ENCODE measurements at places on chromosomes 11 and 22.

- no peak for DNase-seq
Observed at GRCh38 chr11:113781682-113782081, 2.1 kb downstream of the CLDN25 start.

DNA sequence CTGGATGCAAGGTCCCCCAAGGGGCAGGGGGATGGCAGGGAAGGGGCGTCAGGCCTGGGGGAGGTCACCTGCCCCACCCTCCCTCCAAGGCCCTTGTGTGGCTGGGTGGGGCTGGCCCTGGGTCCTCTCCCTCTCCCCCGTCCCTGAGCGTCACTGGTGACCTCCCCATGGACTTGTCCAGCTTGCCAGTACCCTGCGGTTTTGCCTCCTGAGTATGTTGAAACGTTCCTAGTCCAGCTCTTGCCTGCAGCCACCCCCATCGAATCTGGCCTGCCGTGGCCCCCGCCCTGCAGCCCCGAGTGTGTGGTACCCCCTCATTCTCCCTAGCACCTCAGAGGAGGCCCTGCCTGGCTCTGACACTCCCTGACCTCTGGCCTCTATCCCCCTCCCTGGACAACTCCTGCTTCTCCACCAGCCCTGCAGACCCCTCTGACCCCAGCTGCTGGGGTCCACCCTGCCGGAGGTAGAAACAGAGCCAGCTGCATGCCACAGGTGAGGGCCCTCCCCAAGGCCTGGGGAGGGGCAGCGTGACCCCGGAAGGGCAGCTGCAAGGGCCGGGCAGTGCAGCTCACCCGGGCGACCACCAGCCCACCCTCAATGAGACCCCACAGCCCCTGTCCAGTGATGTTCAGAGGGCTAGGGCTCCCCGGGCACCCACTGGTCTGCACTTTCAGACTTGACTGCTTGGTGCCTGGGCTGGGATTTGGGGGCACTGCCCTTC lies 4.1 kb upstream of the MUC6 start:
- DNase-seq, result no peak

GRCh38 chr11:77668760-77669159 lies 31.2 kb upstream of the CLNS1A start:
- no peak for DNase-seq

- DNase-seq, result no peak
Observed at GRCh38 chr11:44579302-44579761, 13.9 kb downstream of the CD82 start.

GRCh38 chr11:130243816-130244215 lies 70.9 kb downstream of the ZBTB44 start:
- DNase-seq, result no peak

GRCh38 chr22:29315286-29316140 lies at the start of gene RASL10A:
TSS of gene RASL10A (minus strand) at chr22:29315697. CDS start at chr22:29315246, 451 bp downstream.
- peak; percentile 62 for DNase-seq

DNA sequence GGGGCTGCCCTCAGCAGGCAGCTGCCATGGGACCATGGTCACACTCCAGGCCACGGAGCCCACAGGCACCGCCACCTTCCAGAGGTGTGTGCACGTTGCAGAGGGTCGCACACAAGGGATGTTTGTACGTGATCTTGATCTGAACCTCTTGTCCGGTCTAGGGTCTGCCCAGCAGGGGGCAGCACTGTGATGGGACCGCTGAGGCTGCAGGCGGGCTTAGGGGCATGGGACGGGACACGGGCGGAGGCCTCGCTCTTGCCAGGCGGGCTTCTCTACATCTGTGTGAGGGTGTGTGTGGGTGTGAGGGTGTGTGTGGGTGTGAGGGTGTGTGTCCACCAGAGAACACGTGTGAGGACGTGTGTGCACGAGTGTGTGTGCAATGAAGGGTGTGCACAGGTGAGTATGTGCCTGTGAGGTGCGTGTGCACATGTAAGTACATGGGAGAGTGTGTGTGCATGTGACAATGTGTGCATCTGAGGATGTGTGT lies 52.4 kb downstream of the CACNA1I start:
- DNase-seq, result peak; percentile 62

DNA sequence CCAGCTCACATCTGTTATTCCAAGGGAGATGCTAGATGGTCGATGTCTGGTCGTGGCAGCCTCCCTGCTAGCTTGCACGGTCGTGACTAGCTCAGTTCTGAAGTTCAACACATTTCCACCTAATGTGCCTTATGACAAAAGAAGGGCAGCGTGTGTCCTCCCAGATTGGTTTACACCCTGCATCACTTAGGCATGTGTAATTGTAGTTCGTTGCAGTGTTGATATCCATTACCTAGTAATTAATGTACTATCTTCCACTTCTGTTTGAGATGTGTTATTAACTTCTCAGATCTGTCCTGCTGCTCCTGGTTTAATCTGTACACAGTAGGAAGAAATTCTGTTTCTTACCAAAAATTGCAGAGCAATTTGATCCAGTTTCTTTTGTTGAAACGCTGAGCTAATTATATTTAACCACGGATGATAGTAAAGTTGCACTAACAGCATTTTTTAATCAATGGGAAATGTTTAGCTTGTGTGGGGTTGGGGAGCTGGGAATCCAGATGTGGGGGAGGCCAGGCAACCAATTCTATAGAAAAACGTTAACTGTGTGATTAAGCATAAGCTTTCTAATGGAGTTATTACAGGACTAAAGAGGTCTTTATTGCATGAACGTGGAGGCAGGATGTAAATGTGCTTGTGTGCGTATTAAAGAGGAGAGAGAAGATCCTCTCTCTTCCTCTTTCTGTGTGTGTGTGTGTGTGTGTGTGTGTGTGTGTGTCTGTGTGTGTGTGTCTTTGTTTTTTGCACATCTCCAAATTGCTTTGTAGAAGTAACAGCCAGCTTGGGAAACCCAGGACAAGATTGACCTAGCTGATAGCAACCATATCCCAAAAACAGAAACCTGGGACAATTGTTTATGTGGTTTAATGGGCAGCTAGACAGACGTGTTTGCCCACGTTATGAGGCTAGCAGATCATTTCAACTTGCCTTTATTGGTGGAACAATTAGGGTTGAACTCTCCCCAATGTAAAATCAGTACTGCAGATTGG lies 145.7 kb upstream of the TTC12 start:
- no peak for DNase-seq

GRCh38 chr11:48055292-48056132 lies 75.2 kb downstream of the PTPRJ start:
- no peak for DNase-seq

DNA sequence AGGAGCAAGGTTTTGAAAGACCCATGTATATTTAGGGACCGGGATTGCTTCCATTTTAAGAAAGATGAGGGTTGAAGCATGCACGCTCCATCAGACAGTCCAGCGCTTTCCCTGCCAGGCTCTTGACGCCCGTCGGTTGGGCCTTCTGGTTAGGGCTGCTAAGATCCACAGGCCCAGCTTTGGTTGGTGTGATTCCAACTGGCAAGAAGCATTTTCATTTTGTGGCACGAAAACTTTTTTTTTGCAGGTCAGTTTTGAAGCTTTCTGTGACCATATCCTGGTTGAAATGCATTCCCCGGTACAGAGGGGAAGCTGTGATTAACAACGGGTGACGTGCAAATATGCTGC lies 34.3 kb upstream of the MPPED1 start:
- DNase-seq, result no peak

DNA sequence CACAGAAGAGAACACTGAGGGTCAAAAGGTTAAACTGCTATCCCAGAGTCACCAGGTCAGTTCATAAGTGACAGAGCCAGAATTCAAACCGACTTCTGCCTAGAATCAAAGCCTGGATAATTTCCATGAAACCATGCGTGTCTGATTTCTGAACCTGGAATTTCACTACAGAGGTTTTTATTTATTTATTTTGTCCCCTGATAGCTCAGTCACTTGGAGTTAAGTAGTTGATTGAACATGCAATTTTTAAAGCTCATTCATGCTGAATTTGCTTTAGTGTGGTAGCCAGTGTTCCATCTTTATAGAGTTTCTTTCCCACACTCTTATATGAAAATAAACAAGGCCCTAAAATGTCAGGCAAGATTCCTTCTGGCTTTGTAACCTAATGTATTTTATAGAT lies 93.2 kb downstream of the NAV2 start:
- DNase-seq, result no peak

GRCh38 chr11:4830346-4830745 lies 9.2 kb downstream of the OR51F2 start:
- DNase-seq, result no peak

- no peak for DNase-seq
Observed at GRCh38 chr11:92443199-92443598, 218.6 kb downstream of the FAT3 start.

DNA sequence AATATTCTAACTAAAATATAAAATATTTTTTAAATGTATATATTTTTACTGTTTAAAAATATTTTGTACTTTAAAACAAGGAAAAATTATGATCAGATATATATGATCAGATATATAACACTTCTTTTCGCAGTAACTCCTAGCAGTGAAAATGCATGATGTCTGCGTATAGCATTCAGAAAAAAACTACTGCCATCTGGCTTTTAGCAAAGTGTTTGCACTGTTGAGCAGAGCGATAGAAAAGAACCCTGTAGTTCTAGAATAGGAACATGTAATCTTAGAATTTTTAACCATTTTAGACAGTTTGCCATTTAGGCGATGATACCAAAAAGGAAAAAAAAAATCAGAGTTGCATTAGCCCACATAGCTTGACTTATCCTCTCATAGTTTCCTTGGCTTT lies 370.4 kb upstream of the ANO3 start:
- no peak for DNase-seq

Measured in GM12891 (cell line).